Activated T-helper 17 cell treated with anti-CD3 and anti-CD28 coated beads, Interleukin-2, amount 50 U/mL, for 72 hours (primary cell): ENCODE measurements at places on chromosomes 11 and 22. TPM values are rescaled to one million over a fixed set of nuclear protein-coding genes. Genes with fewer than 3 reads are reported as not detected.

DNA sequence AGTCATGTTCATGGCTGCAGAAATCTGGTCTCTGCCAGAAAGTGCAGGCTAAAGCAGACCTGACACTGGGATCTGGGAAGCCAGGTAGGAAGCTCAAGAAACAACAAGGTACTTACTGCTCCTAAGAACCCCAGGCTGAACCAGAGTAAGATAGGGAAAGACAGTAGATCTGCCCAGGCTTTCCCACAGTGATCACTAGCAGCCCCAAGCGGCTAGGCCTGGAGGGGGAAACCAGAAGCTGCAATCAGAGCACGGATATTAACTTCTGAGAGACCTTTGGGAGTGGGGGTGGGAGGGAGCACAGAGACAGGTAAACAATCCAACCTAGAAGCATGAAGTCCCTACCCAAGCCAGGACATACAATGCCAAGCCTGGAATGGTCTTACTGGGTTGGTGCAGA, 135.2 kb upstream of the C11orf58 start:
- no peak for ATAC-seq

DNA sequence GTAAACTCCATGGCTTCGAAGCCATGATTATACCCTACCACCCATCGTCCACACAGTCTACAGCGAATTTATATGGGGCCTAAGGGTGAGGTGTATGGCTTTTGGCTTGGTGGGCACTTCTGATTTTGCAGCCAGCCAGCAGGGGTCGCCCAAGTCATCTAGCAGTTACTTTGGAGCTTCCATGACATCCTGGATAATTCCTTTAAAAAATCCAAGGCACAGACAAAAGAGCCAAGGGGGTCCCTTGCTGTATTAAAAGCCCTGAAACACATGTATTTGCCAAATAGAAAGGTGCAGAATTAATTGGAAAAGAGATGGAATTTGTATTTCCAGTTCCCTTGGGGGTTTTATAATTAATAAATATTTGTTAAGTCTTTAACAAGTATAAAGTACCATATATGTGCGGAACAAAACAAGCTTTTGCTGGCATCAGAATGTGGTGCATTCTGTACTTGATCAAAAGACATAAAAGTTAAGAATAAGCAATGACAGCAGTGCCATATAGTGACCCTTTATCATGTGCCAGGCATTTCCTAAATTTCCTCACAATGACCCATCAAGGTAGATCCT, 132.8 kb upstream of the PITPNB start:
- ATAC-seq = no peak

The CRYBB2 gene
- not detected for total RNA-seq

GRCh38 chr11:77784572-77784971, 36.0 kb downstream of the RSF1 start:
- ATAC-seq = no peak

DNA sequence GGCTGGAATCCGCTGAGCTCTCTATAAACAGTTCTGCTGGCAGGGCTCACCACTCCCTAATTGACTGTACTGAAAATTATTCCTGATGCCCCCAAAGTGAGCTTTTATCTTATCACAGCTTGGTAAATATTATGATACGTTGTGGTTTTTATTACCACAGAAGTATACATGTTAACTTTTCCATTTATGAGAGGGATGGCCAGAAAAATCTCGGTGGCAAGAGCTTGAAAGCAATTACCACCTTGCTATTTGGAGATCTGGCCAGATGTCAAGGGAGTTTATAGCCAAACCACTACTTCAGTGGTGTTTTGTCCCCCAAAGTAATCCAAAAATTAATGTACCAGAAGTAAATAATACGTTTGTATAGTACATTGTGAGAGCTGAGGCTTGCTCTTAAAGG, 75.4 kb upstream of the RCN1 start:
- ATAC-seq = no peak
